ENCODE measurements at places on chromosomes 4 and X.

DNA sequence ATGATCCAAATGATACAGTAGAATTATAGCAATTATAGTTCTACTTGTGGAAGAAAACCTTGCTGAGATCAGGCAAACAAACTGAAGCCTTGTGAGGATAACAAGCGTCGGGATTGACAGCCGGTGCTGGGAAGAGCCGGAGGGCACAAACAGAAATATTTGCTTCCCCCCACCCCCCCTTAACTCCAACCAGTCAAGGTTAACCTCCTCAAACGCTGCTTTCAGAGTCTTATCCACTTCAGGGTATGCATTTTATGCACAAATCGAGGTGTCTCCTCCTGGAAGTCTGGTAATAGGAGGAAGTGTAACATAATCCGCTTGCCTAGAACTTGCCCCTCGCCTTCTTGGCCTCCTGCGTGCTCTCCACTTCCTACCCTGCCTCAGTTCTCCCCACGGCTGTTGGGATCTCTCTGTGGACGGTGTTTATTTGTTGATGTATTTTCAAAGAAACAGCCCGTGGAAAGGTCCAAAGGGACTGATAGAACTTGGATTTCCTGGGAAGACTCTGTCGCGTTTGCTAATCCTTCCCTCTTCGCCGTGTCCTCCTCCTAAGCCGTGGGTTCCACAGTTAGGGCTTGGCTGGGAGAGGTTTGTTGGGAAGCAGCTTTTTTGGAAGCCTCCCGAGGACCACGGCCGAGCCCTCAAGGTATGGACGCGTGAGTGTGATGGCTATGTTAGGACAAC lies 4.1 kb upstream of the ARX start:
- no peak for DNase-seq

GRCh38 chr4:91222014-91222413 lies 1081.8 kb upstream of the GRID2 start:
- DNase-seq, result no peak

GRCh38 chr4:76892001-76892400 lies 5.9 kb downstream of the SOWAHB start:
- no peak for DNase-seq

DNA sequence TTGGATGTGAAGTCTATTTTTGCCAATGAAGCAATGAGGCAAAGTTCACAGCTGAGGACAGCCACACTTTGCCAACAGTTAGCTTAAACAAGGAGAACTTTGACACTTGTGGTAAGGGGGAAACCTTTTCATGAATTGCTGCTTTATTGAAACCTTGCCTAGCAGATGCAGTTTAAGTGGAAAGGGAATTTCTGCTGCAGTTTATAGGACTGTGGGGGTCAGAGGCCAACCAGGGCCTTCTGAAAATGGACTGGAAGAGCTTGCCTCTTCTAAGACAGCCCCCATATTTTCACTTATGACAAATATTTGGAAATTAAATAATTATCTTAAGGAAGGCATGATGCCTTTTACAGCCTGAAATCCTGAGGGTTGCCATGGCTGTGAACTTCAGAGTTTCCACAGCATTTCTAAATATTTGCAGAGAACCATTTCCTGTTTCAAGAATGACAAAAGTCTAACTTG lies 550.3 kb downstream of the RAB28 start:
- no peak for DNase-seq

DNA sequence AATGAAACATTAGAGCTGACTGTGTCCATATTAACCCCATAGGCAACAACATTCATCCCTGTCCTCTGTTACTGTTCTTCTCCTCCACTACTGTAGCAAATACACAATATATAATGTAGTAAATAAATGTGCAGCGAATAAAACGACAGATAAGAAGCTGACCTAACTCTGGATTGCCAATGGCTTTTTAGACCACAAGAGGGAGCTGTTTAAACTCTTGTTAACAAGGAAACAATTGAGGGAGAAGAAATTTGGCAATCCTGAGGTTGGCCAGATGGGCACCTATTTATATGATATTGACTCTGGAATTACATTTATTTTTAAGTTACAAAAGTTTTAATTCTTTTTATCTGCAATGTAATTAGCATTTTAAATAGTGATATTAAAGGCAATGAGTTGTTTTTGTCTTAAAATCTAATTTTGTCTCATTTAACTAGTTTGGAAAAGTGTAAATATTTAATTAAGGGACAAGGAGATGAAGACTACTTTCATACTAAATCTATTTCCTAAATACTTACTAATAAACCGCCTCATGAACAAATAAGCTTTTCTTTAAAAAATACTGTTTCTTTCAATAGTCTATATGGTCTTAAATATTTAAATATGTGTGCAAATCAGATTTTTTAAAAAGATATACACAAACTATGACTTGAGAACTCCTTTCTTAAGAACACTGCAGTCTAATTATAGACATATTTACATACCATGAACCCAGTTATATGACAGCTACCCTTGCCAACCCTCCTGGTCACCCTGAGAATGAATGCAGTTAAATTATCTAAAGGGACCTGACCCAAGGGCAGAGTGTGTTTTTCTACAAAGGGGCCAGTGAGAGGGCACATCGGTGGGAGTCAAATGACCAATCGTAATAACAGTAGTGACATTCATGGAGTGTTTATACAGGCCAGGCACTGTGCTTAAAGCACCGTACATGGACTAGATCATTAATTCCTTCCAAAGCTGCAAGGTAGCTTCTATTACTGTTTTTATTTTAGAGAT lies 52.9 kb upstream of the HPF1 start:
- peak; percentile 59 for DNase-seq

GRCh38 chr4:158930639-158930972 lies 161.8 kb downstream of the FNIP2 start:
- no peak for DNase-seq

DNA sequence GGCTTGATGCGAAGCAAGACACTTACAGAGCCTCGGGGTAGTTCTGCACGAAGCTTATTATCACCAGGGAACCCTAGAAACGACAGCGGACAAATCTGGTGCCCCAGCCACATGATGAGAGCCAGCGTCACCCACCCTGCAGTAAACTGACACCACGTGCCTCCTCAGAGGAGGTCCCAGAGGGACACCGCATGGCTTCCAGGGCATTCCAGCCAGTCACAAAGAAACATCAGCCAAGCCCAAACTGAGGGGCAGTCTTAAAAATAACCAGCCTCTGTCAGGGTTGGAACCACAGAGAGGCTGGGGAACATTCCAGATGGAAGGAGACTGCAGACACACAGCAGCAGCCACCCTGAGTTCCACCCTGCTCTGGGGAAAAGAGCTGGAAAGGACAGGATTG lies 36.6 kb upstream of the HGFAC start:
- DNase-seq, result no peak

GRCh38 chrX:46912098-46912602 lies at the start of gene JADE3:
TSS of gene JADE3 (plus strand) at chrX:46912421. CDS start at chrX:46984895, 72,474 bp downstream.
- peak; percentile 0 for DNase-seq

GRCh38 chrX:115968436-115969252 lies 201.9 kb upstream of the AGTR2 start:
- no peak for DNase-seq

- DNase-seq, result no peak
Measured at GRCh38 chr4:83723609-83724008, 187.7 kb downstream of the GPAT3 start.

DNA sequence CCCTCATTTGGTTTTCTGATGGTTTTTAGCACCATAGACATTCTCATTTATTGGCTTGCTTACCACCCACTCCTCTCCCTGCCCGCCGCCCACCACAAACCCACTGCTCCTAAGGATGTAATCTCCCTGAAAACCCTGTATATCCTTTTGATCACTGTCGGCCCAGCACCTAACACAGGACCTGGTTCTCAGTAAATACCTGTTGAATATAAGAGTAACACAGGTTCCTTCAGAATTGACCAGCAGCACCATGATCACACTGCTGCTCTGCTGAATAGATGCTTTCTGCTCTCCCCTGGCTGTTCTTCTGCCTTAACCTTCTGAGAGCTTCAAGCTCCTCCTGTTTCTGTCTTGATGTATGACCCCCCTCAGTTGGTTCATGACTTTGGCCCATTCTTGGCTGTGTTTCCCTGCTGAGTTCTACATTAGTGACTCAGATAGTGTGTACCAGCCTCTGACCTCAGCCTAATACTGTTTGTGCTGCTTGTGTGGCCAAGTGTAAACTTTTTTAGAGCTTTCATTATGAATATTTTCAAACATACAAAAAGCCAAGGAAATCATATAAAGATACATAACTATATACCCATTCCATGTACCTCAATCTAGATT lies 265.3 kb downstream of the FRMPD4 start:
- no peak for DNase-seq

GRCh38 chrX:41452565-41453356 lies 5.6 kb downstream of the NYX start:
- no peak for DNase-seq

- DNase-seq, result no peak
Measured at GRCh38 chr4:182268966-182269365, 25.8 kb downstream of the TENM3 start.

GRCh38 chr4:164304101-164304639 lies 449.8 kb upstream of the SMIM31 start:
- DNase-seq, result no peak

GRCh38 chr4:140617499-140618248 lies 48.9 kb upstream of the UCP1 start:
- no peak for DNase-seq

DNA sequence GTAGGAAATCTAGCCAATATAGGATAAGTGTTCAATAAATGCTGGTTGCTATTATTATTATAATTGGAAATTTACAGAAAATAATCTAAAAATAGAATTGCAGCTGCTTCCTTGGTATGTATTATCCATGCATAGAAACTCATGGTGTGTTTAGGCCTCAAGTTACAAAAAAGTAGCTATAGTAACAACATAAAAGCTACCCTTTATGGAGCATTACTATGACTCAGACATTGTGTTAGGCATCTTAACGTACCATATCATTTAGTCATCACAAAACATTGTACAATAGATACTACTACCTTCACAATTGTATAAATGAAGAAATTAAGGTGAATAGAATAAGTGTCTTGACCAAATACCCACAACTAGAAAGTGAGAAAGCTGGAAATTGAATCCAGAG lies 126.9 kb upstream of the NRK start:
- no peak for DNase-seq

- no peak for DNase-seq
Measured at GRCh38 chrX:40090050-40090804, 7.5 kb downstream of the BCOR start.

DNA sequence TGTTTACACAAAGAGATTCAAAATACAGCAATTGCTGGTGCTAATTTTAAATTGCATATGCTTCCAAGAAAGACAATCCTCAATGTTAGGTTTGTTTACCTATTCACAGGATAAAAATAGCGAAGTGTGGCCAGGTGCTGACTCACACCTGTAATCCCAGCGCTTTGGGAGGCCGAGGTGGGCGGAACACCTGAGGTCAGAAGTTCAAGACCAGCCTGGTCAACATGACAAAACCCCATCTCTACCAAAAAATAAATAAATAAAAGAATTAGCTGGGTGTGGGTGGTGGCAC lies 77.7 kb downstream of the OPHN1 start:
- no peak for DNase-seq

GRCh38 chrX:65300104-65300809 lies 234.3 kb downstream of the LAS1L start:
- DNase-seq, result no peak

GRCh38 chrX:115449742-115450141 lies 111.2 kb upstream of the PLS3 start:
- no peak for DNase-seq

- DNase-seq, result no peak
Measured at GRCh38 chr4:3945511-3946290, 179.5 kb downstream of the ADRA2C start.

- DNase-seq, result no peak
Measured at GRCh38 chrX:113828470-113828869, 755.4 kb upstream of the HTR2C start.

- DNase-seq, result peak; percentile 69
Measured at GRCh38 chr4:82798168-82799005, at the start of gene SCD5. TSS of gene SCD5 (minus strand) at chr4:82798796. CDS start at chr4:82798537, 259 bp downstream.

DNA sequence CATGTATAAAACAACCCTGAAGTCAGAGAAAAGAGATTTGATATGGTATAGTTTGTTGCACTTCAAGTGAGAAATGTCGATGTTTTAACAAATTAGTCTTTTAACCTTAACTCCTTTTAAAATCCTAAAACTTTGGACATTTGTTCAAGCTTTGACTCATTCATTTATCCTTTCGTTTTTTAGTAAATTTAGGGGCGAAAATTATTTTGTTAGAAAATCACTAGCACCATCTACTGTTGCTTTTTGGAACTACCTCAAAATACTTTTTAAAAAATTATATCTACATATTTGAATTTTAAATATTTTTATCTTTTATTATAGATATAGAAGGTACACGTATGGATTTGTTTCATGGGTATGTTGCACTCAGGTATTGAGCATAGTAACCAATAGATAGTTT lies 165.1 kb upstream of the POF1B start:
- no peak for DNase-seq

DNA sequence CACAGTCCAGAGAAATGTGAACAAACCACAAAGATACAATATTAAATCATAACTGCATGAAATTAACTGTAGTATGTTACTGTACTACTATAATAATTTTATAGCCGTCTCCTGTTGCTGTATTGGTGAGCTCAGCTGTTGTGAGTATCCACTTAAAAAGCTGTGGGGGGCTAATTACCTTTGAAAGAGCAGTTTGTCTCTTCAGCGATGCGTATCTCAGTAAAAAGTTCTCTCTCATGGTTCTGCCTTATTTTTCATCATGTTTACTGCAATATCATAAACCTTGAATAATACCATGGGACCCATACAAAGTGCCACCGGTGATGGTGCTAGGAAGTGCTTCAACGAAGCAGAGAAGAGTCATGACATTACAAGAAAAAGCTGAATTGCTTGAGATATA lies 8.4 kb upstream of the MSMO1 start:
- DNase-seq, result no peak

DNA sequence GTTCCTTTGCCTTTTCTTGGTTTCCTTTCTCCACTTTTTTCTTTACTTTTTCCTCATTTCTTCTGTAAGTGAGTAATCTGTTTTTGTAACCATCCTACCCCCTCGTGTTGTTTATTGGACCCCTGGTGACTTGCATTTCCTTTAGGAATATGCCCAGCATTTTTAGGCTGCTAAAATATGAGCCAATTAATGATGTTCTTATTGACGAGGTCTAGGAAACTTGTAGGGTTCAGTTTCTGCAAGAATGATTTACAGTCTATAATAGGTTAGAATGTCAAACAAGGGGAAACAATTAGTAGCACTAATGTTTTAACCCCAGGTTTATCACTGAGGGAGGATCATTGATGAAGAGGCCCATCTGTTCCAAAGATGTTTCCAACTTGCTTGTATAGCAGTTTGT lies 79.0 kb downstream of the CPE start:
- no peak for DNase-seq

GRCh38 chr4:4639370-4639769 lies 97.5 kb upstream of the STX18 start:
- no peak for DNase-seq

DNA sequence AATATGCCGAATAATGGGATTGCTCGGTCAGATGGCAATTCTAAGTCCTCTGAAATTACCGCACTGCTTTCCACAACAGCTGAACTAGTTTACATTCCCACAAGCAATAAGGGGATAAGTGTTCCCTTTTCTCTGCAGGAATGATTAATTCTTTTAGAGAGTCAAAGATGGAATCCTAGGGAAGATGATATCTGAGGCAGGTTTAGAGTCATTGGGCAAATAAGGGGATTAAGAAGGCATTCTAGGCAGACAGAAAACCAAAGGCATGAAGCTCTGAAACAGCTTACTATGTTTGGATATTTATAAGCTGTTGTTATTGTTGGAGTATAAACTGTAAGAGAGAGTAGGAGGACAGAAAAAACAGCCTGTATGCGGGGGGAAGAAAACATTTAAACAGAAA lies 85.7 kb downstream of the TET2 start:
- no peak for DNase-seq

All from CD4-positive, alpha-beta T cell treated with Interleukin-15 for 4 hours (primary cell).